Thyroid gland (tissue), 4 donors: ENCODE measurements at places on chromosomes 7 and 10.

DNA sequence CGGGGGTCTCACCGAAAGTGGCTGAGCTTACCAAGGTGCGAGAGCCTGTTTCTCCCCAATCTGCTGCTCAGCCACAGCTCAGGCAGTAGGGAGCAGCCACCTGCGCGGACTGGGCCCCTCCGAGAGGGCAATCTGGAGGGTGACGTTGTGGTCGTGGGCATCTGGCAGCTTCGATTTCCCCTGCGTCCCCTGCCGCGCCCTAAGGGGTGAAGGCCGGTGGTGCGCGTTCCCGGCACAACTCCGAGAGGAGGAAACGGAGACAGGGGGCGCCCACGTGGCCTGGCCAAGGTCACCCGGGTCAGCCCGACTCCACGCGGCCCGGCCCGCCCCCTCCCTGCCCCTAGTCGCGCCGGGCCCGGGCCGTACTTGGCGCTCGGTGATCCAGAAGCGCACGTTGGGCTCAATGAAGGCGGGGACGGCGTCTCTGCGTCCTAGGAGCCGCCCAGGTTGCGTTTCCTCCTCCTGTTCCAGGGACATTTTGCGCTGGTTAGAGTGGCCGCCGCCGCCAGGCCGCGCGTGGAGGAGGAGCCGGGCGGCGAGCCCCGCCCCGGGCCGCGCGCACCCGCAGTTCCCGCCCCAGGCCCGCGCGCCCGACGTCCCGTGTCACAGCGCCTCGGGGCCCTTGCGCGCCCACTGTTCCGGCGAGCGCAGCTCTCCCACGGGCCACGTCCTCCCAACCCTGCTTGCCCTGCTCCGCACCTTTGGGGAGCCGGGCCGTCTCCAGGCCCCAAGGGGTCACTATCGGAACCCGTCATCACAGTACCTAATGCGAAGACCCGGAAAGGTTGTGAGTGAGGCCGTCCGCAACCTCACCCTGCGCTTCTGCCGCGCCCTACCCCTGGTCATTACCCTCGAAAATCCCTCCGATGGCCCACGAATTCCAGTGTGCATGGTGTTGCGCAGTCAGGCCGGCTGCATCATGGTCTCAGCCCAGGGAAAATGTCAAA, at the start of gene SFXN4:
Gene SFXN4, minus strand, starts transcription at position 544 of the 947 bp plus-strand sequence. Its CDS starts 67 bp downstream, at position 477.
- DNase-seq = peak; percentile 76

GRCh38 chr7:143272871-143273270, 9.6 kb downstream of the GSTK1 start:
- DNase-seq = no peak

GRCh38 chr7:42674541-42674940, 237.3 kb downstream of the C7orf25 start:
- DNase-seq = no peak

DNA sequence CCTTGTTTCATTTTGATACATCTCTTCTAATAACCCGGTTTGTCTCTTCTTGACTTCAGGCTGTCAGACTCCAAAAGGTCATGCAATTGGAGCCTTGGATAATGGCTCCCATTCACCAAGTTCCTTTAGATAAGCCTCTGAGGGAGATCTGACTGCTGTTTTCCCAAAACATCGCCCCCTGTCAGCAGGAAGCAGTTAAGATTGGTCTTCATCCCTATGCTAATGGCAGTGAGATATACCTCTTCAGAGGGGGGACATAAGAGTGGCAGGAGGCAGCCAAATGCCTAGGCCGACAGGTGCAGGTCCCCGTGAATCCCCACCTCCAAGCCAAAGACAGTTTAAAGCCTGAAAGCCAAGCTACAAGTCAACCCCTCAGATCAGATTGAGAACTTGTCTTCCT, 144.6 kb downstream of the WDR11 start:
- no peak for DNase-seq

DNA sequence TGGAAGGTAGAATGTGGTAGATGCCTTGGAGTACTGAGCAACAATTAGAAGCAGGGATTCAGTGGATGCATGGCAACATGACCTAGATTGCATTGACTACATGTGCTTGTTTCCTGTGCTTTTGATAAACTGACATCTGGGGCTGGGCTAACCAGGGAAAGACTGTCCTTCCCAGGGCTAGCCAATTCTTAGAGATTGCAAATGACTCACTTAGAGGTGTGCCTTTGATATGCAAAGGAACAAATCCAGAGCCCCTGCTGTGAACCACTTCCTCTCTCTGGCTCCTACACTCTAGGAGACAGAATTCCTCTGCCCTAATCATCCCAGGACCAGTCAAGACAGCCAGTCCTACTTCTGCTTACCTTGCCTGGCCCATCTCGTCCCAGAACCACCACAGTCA, 651.5 kb downstream of the LRMDA start:
- no peak for DNase-seq

GRCh38 chr10:59177836-59178235, 1.4 kb downstream of the PHYHIPL start:
- no peak for DNase-seq
